ENCODE measurements at places on chromosomes 3 and 15. TPM values are rescaled to one million over a fixed set of nuclear protein-coding genes. Genes with fewer than 3 reads are reported as not detected.
A peak's percentile ranks its signal among the peaks of the same experiment; 100 is the strongest.

WNT7A gene
- not detected for total RNA-seq

SCG5 gene
- total RNA-seq = 17.7 TPM

GRCh38 chr3:15819043-15819442, 21.3 kb upstream of the ANKRD28 start:
- no peak for DNase-seq

GRCh38 chr3:57093971-57094535, 33.6 kb downstream of the SPATA12 start:
- no peak for DNase-seq

DNA sequence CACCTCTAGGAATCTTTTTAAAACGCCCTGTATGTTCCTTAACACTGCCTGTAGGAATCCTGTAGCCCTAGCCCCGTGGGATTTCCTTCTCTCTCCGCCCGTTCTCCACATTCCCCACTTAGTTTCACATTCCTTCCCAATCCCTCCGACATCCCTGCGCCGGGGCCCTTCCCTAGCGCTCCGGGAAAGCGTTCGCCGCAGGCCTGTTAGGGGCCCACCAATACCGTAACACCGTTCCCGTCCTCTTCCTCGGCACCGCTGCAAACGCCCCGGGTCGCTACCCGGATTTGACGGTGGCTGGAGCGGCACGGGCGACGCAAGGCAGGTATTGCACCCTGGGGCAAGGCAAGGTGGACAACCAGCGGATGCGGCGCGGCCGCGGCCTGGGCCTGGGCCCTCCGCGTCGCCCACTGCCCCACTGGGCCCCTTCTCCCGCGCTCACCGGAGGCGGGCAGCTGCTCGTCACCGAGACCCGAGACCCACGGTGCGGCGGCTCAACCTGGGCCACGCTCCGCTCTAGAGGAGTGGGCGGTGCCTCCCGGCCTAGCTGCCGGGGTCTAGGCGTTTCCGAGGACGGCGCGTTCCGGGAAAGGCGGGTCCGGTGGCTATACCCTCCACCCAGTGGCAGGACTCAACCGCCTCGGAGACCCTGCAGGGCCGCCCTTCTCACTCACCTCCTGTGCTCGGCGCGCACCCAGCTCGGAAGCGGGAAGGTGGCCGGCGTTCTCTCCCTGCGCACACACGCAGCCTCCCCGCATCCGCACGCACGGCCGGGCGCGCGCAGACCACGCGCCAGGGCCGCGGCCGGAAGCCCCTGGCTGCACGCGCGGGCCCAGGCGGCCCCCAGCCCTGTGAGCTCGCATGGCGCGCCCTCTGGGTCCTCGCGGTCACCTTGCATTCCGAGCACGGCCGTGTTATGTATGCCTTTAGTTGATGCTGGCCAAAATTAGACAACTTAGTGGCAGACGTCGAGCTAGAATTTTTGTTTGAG, at the start of gene B3GALNT1:
TSS of gene B3GALNT1 (minus strand) at position 789 of the 991 bp plus-strand sequence. CDS start 18,595 bp downstream, outside the sequence.
- peak; percentile 65 for DNase-seq

GRCh38 chr15:65631503-65631902, 9.8 kb downstream of the SLC24A1 start:
- DNase-seq = no peak

- DNase-seq = no peak
Measured at GRCh38 chr3:167813169-167814123, 77.9 kb downstream of the SERPINI1 start.

- no peak for DNase-seq
Measured at GRCh38 chr3:33256249-33256648, 21.0 kb upstream of the FBXL2 start.

Data from fibroblast of villous mesenchyme (primary cell).